Inflammatory macrophage treated with lipopolysaccharide for 4 hours (primary cell): ENCODE measurements at places on chromosomes 7 and 10.
A peak's percentile ranks its signal among the peaks of the same experiment; 100 is the strongest.

GRCh38 chr10:47388879-47389278 lies 4.8 kb upstream of the ZNF488 start:
- DNase-seq: no peak

GRCh38 chr7:106421181-106421762 lies 136.5 kb upstream of the NAMPT start:
- peak; percentile 94 for DNase-seq

DNA sequence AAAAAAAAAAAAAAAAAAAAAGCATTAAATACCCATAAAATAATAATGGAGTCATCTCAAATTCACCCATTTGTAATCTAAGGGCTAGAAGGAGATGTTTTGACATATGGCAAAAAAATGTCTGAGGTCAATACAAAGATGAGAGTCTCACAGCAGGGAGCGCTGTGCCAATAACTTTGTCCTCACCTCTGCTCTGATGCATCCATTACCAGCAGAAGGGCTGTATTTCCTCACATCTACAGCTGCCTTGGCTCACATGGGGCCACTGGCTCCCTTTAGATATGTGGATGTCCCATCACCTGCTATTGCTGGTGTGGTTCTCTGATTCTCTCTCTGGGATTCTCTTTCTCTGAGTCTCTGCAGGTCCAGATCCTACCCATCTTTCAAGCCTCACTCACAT lies 90.3 kb upstream of the FAM133B start:
- DNase-seq: no peak

DNA sequence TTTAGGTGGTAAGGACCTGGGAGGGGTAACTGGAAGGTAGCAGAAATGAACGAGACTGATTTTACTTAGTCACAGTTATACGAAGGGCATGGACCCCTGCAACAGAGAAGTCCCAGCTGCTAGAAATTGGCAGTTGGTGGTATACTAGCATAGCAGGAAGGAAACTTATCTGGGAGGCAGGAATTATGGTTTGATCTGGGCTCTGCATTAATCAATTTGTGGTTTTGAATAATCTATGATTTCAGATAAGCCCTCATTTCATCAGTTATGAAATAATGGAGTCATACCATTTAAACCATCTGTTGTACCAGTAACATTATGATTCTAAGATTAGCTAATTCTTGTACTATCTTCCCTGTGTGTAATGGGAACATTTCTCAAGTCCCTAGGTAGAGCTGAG lies 54.0 kb upstream of the TMEM229A start:
- DNase-seq: no peak

DNA sequence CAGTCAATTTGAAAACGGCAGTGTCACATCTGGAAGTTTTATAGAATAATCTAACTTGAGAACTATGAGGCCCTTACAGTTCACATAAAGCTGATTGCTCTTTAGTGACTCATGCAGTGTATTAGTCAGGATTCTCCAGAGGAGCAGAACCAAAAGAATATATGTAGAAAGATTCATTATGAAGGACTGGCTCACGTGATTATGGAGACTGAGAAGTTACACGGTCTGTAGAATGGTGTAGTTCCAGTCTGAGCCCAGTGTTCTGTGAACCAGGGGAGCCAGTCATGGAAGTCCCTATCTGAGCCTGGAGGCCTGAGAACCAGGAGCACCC lies 21.5 kb downstream of the RBM33 start:
- DNase-seq: peak; percentile 83

DNA sequence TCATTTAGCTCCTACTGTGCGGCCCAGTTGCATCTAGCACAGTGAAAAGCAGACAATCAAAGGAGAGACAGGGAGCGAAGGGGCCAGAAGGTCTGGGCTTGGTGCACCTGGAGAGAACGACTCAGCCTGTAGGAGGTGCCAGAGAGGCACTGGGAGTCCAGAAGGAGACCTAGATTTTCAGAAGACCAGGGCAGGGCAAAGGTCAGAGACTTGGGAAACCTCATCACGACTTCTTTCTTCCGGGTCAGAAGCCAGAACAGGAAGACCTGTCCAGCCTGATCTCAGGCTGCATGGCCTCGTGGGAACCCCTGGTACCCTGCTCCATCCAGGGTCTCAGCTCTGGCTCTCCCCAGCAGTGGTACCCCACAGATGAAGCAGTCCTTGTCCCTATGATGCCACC lies 5.2 kb downstream of the AGAP3 start:
- DNase-seq: peak; percentile 82

- DNase-seq: no peak
Observed at GRCh38 chr10:46001187-46001756, 29.0 kb downstream of the TIMM23 start.
